ENCODE measurements at places on chromosomes 6 and 20.

GRCh38 chr20:55760586-55760985 lies 244.7 kb downstream of the CBLN4 start:
- DNase-seq = no peak

DNA sequence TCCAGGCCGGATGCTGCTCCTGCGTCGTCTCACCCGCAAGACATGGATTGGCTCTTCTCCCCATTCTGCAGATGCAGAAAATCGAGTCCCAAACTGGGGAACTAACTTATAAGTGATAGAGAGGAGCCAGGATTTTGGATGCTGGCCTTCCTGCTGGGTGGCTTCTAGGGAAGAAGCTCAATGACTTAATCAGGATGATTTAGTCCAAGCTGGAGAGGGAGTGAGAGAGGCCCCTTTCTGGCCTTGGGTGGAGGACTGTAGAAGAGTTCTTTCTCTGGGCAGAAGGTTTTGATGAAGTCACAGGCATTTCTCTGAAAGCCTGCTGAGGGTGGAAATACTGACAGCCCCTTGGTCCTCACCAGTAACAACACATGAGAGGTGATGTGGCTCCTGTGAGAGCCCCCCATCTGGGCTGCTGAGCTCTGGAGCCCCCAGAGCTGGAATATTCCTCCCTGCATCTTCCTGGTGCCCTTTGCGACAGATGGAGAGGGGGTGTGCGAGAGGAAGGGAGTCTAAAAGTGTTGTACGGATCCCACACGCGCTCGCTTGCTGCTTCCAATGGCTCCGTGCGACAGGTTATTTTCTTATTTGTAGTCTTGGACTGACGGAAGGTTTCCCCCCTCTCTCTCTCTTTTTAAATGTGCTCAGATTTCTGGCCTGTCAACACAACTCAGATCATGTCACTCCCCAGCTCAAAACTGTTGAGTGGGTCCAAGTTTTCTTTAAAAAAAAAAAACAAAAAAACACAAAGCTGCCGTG lies 3.5 kb downstream of the SIRPA start:
- DNase-seq = no peak

- peak; percentile 3 for DNase-seq
These were observed 56.0 kb downstream of the BCAS1 start for GRCh38 chr20:54014293-54014926.

DNA sequence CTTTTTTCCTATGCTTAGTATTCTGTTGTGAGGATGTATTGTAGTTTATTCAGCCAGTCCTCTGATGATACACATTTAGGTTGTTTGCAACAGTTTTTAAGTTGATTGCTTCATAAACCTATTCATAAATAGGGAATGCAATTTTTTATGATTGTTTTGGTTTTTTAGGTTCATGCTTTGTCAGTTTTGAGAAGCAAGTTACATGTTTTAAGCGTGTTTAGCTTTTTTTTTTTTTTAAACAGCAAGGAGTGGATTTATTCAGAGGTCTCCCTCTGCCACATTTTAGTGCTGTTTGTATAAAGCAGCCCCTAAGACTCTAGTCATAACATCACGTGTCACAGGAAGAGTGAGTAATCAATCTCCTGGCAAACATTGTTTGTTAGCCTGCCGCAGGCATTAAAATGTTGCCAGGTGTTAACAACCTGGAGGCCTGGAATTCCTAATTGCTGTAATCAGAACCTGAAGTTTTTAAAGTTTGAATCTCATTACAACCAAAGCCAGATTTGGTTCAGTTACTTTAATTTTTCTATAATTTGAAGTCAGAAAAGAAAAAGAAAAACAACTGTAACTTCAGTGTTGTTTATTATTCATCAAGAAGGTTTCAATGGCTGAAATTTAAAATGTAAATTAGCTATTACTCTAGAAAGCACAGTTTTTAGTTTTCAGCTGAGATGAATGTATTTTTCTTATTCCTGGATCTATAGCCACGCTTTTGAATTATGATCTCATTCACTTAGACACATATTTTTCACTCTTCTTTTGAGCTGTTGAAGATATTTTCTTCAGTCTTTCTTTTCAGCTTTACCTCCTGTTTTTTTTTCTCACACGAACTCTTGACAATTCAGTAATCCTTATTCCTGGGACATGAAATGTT lies 59.2 kb downstream of the KCNS1 start:
- no peak for DNase-seq

DNA sequence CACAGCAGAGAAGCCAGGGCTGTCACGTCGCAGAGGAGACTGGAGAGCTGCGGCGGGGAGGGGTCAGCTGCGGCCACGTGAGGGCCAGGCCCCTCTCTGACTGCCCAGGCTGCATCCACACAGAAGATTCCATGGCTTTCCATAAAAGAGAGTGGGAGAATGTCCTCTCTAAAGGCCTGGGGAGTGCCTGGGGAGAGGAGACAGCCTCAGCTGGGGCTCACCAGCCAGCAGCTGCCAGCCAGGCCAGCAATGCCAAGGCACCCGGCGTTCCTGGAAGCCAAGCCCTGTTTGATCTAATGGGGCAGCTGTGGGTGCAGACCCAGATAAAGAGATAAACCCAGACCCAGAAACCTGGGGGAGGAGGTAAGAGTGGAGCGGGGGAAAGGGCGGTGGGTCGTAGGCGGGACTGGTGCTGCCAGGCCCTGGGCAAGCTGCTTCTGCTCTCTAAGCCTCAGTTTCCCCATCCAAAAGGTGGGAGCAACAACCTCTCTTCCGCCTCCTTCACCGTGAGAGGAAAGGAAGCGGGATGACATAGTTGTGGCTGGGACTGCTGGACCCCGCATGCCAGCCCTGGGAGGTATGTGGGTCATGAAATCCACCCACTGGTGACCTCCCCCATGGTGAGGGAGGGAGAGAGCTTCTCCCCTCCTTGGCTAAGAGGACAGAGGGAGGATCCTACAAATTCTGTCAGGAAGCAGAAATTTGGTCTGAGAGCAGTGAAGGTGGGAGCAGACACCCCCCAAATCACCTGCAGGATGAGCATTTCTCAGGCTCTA lies 3.1 kb upstream of the OSBPL2 start:
- no peak for DNase-seq

DNA sequence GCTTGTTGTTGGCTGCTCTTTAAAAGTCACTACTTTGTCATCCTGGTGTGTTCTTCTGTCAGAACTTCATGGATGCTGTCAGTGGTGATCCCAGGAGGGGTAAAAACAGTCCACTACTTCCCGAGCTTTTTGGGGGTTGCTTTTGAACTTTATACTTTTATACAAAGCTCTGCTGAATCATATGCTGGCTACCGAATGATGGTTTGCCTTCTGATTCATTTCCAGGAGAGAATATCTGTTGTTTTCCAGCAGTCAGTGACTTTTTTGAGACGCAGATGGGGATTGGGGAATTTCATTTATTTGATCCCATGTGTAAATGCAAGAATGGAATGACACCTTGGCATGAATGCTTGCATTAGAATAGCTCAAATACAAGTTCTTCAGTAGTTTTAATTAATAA lies 32.7 kb upstream of the COL10A1 start:
- no peak for DNase-seq

- DNase-seq = no peak
These were observed 149.1 kb downstream of the ZDHHC14 start for GRCh38 chr6:157530126-157530525.

DNA sequence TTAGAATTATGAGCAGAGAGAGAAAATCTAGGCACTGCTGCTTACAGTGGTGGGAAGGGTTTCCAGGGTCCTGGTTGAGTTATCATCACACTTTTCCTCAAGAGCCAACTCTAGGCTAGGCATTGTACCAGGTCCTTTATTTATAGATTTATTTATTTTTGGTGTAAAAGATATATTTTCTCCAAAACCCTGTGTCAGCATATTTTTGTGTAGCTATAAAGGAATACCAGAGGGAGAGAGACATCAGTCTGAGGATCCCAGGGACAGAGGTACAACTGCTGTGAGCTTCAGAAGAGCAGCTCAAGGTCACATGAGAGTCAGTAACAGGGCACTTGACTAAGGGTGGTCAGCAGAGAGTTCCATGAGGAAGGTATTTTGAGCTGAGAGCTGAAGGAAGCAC lies 159.7 kb downstream of the SLC35B3 start:
- DNase-seq = no peak

DNA sequence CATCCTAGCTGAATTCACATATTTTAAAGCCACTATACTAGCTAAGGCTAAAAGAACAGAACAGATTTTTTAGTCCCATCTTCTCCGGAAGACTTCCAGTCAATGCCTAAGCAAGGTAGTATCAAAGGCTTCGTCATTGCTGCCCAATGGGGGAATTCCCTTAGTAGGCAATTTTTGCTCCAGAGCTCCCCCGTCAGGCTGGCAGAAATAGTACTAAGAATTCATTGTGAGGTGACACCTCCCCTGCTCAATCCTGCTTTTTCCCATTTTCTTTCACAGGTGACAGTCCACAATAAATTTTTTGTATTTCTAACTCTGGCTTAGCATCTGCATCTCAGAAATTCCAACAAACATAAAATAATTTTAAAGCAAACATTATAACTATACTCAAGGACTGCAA lies 52.8 kb upstream of the SRSF6 start:
- no peak for DNase-seq
